ENCODE measurements at places on chromosomes 13 and 19.

GRCh38 chr19:33902395-33902794, 105.7 kb downstream of the KCTD15 start:
- DNase-seq = no peak

GRCh38 chr13:30918662-30919405, 12.8 kb downstream of the MEDAG start:
- no peak for DNase-seq

- peak; percentile 59 for DNase-seq
Measured at GRCh38 chr19:15264061-15264932, 32.0 kb upstream of the EPHX3 start.

GRCh38 chr19:1503089-1503924, 9.5 kb downstream of the ADAMTSL5 start:
- peak; percentile 70 for DNase-seq

DNA sequence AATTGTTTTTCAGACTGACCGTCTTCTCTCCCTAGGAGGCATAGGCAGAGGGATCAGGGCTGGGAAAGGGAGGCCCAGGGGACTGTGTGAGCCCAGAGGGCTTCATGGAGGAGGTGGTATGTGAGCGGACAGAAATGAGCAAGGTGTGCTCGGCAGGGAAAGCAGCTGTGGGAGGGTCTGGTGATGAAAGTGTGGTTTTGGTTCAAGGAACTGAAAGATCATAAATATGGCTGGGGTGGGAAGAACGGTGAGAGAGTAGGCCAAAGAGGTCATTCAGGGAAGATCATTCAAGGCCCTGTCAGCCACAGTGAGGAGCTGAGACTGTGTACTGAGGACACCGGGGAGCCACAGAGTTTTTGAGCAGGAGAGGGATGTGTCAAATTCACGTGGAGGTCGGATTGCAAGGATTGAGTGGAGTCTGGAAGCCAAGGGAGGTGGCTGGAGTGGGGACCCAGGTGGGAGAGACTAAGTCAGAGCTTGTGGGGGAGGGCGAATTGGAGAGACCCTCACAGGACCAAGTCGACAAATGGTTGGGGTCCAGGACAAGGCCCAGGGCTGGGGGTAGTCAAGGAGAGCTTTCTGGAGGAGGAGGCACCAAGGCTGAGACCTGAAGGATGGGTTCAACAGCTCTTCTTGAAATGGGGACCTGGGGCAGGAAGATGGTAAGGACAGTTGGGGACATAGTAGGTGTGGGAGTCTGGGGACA, 7.6 kb downstream of the PLD3 start:
- no peak for DNase-seq

GRCh38 chr13:22903925-22904324, 276.9 kb upstream of the SGCG start:
- no peak for DNase-seq

GRCh38 chr13:111971891-111972780, 94.8 kb upstream of the SOX1 start:
- no peak for DNase-seq

- DNase-seq = no peak
Measured at GRCh38 chr13:78540058-78540457, 63.3 kb downstream of the POU4F1 start.

- no peak for DNase-seq
Measured at GRCh38 chr13:68984688-68985319, 1122.8 kb upstream of the ATXN8OS start.

GRCh38 chr13:41622432-41623429, 165.4 kb downstream of the RGCC start:
- no peak for DNase-seq

GRCh38 chr13:23330356-23330755, 103.1 kb downstream of the SACS start:
- no peak for DNase-seq

All from GM19239 (cell line).